DMS79 treated with DMSO at 0.1 percent for 48 hours (cell line): ENCODE measurements at places on chromosomes 2 and 18.
A peak's percentile ranks its signal among the peaks of the same experiment; 100 is the strongest.

DNA sequence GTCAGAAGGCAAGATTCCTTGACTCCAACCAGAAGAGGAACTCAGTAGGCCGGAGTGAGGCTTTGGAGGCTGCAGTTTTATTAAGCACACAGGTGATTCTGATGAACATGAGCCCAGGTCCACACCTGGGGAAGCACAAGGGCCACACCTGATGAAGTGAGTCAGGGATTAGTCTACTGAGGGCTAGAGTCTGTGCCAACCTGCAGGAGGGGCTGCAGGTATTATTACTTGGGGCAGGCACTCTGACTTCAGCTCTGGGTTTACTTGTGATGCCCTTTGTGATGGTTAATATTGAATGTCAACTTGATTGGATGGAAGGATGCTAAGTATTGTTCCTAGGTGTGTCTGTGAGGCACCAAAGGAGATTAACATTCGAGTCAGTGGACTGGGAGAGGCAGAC is 75.2 kb upstream of the ZCCHC2 start:
- no peak for DNase-seq

- no peak for DNase-seq
Measured at GRCh38 chr2:229528846-229529245, 185.5 kb downstream of the DNER start.

- DNase-seq, result no peak
Measured at GRCh38 chr18:29225351-29225750, 1048.4 kb upstream of the CDH2 start.

- no peak for DNase-seq
Measured at GRCh38 chr2:10552220-10552870, 104.2 kb upstream of the ODC1 start.

DNA sequence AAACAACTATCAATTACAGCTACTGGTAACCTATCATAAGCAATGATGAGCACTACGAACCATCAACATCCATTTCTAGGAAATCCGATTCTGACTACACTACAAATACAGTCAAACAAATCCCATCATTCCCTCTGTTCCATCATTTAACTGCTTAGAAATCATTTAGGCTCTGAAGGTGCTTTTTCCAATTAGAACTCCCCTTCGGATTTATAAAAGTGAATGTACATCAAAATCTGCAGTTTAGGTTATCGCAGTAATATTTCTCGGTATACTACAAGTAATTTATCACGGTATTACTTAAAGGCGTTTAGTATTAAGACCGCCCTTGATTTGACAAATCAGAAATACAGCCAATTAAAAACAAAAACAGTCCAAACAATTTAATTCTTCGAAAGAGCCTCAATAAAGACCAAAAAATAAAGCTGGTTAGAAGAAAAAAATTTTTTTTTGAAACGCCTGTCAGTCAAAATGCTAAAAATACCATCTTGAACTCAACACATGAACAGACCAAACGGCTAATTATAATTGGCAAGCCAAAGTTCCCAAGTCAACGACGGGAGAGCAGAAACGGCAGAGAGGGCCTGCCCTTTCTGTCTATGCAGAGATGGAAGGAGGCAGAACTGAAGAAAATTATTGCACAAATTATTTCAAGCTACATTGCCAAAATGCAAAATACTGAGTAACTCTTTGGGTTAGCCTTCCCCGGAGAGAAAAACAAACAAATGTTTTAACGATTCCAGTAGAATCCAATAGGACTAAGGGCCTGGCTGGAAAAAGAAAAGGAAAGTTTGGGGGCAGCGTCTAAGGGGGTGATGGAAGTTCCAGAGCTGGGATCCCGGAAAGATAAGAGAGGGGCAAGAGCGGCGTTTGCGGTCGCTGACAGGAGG is 1.2 kb downstream of the VPS54 start:
- DNase-seq, result peak; percentile 69

DNA sequence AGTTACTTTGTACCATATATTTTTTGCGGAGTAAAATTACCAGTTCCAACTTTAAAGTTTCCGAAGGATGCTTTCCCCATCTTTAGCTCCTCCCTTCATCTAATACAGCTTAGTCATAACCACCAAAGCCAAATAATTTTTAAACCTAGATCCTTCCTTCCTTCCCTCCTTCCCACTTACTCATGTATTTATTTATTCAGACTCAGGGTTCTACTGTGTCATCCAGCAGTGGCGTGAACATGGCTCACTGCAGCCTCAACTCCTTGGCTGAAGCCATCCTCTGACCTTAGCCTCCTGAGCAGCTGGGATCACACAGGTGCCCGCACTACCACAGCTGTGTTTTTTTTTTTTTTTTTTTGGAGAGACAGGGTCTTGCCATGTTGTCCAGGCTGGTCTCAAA is 4.4 kb downstream of the LPIN2 start:
- no peak for DNase-seq

DNA sequence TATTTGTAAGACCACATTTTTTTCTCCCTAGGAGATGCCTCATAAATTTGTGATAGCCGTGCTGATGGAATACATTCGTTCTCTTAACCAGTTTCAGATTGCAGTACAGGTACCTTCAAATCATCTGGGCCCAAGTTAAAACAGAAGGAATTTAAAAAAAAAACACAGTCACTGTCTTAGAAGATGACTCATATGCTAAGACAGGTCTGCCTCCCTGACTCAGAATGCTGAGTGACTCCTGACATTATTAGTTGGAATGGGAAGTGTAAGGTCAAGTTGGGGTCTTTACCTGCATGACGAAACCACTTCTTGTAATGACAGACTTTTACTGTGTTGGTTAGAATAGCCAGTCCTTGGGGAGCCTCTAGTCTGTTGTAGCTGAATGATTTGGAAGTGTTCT is 26.3 kb downstream of the RMC1 start:
- no peak for DNase-seq

DNA sequence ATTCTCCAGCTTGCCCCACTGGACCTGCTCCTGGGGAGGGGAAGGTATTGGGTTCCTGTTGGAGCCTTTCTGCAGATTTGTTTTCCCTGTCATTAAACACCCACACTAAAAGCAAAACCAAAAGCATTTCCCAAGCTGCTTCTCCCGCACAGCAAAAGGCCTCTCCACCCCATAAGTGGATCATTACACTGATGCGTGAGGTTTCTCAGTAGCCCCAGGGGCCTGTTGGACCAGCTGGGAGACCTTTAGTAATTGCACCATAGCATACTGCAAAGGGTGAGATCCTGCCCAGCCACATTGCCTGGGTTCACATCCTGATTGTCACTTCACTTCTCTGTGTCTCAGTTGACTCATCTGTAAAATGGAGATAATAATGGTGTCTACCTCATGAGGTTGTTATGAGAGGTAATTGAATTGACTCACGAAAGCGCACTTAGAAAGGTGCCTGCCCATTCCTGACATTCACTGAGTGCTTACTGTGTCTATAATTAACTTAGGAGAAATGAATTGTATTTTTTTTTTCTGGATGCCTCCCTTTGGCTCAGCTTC is 43.9 kb downstream of the TOGARAM2 start:
- no peak for DNase-seq

- DNase-seq, result no peak
Measured at GRCh38 chr18:73975266-73975665, 172.4 kb downstream of the FBXO15 start.

GRCh38 chr2:147739508-147739907 is 105.3 kb upstream of the ACVR2A start:
- no peak for DNase-seq

GRCh38 chr2:84781942-84782716 is 98.8 kb downstream of the TRABD2A start:
- DNase-seq, result peak; percentile 70

GRCh38 chr2:231339316-231339715 is 56.2 kb upstream of the B3GNT7 start:
- DNase-seq, result no peak

GRCh38 chr18:23526501-23527063 is 23.3 kb downstream of the RMC1 start:
- DNase-seq, result no peak

- no peak for DNase-seq
Measured at GRCh38 chr2:6353669-6354068, 512.0 kb downstream of the CMPK2 start.

DNA sequence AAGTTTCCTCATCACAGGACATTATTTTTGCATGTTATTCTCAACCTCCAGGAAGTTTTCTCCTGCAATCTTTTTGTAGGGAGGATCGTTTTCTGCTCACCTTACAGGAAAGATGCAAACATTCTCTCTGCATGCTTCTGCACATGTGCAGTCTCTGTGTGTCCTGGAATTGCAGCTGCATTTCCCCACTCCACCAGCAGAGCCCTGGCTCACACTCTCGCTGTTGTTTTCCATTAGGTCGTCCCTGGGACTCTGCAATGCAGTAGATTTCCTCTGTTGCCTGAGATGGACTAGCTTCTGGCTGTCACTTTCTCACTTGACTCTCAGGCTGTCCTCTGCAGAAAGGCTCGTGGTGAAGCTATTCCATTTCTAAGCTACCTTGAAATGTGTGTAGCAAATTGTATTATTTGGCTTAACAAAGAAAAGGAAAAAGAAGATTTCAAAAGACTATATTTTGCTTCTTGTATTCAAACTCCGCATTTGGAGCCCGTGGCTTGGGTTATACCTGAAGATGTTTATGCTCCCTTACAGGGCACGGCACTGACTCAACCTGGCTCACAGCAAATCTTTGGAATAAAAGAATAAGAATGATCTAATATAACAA is 346.7 kb downstream of the RAD51AP2 start:
- DNase-seq, result no peak

DNA sequence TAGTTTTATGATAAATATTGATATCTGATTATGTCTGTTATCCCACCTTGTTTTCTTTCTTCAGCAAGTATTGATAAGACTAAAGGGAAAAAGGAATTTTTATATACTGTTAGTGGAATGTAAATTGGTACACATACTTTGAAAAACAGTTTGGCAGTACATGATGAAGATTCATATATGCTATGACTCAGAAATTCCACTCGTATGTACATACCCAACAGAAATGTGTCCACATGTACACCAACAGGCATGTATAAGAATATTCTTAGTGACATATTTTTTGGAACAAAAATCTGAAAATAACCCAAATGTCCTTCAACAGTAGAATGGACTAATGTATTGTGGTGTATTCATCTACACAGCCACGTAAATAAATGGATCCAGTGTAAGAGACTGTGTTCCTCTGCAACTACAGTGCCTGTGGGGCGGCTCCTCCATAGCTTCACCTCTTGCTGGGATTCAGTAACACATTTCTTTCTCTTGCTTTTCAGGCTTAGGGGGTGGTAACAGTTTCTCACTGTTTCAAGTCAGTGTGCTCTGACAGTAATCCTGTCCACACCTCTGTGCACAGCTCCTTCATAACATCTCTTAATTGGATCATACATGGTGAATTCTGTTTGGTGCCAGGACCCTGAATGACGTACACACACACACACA is 35.5 kb upstream of the ALMS1 start:
- DNase-seq, result no peak

DNA sequence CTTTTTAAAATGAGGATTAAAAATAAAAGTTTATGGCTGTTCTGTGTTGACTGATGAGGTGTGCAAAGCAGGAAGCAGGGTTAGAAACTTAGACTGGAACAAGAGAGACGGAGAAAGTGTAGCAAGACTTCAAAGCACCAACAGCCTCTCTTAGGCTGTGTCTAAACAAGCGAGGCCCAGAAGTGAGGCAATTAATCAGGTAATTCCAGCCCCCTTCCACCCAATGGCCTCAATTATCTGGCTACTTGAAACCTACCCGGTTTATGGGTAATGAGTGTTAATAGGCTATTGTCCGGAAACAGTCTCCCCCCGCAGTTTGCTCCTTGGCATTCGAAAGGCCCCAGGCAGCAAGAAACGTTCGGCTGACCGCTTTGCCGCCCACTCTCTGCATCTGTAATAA is 171.7 kb upstream of the MYCN start:
- DNase-seq, result no peak
